Activated naive CD4-positive, alpha-beta T cell treated with anti-CD3 and anti-CD28 coated beads, Interleukin-2, amount 10 ng/mL, durations not matched to agents 5 hours and 36 hours (primary cell): ENCODE measurements at places on chromosomes 3 and 15. TPM values are rescaled to one million over a fixed set of nuclear protein-coding genes. Genes with fewer than 3 reads are reported as not detected.

The GP5 gene
- 5.2 TPM for total RNA-seq

The HDGFL3 gene
- total RNA-seq: 26.7 TPM

The CLRN1 gene
- total RNA-seq: not detected

The GJD2 gene
- not detected for total RNA-seq

The FANCD2 gene
- 44.2 TPM for total RNA-seq

The CTDSPL gene
- total RNA-seq: 3.5 TPM

The EFCC1 gene
- total RNA-seq: 0.10 TPM

The FGD5 gene
- 0.71 TPM for total RNA-seq

The ACP3 gene
- total RNA-seq: not detected

The WDR93 gene
- total RNA-seq: not detected

The HESX1 gene
- total RNA-seq: not detected

The PRSS50 gene
- not detected for total RNA-seq

The VILL gene
- total RNA-seq: 24.1 TPM

The STAB1 gene
- not detected for total RNA-seq

The GOLGA6L7 gene
- not detected for total RNA-seq

The SH2D7 gene
- total RNA-seq: not detected

The STIMATE gene
- total RNA-seq: 22.4 TPM

The TM4SF1 gene
- not detected for total RNA-seq

The CASR gene
- total RNA-seq: not detected

The LYZL4 gene
- total RNA-seq: not detected

The TMEM158 gene
- not detected for total RNA-seq

The B2M gene
- 7,206 TPM for total RNA-seq
